Upper lobe of right lung (tissue), 1 donor: ENCODE measurements at places on chromosomes 7 and 10. TPM values are rescaled to one million over a fixed set of nuclear protein-coding genes. Genes with fewer than 3 reads are reported as not detected.

Gene PAPSS2
- 210 TPM for total RNA-seq

Gene WNT8B
- total RNA-seq: not detected

Gene MAT1A
- total RNA-seq: 0.69 TPM

DNA sequence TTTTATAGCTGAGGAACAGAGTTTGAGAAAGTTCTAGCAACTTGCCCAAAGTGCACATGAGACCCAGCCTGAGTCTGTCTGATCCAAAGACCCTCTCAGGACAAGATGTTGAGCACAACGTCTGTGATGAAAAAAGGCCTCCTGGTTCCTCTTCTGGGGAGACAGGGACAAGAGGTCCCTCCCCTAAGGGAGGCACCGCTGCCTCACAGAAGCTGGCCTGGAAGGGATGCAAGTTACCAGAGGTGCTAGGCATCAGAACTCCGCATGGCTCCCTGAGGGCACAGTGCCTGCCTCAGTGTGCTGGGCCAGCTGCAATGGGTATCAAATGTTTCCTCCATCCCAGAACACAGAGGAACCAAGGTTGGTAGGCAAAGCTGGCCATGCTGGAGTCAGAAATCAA, 302.4 kb downstream of the GRID1 start:
- no peak for DNase-seq
- no peaks in the 10 kb centered on the region for H3K4me1 ChIP-seq
- H3K27ac ChIP-seq: no peak overlapping the region
- H3K36me3 ChIP-seq: no peaks in the 10 kb centered on the region
- no peak overlapping the region for H3K4me3 ChIP-seq

- H3K4me3 ChIP-seq: no peak overlapping the region
- no peaks in the 10 kb centered on the region for H3K27me3 ChIP-seq
- H3K36me3 ChIP-seq: no peaks in the 10 kb centered on the region
- no peak overlapping the region for H3K27ac ChIP-seq
- H3K4me1 ChIP-seq: no peaks in the 10 kb centered on the region
- no peak for DNase-seq
Measured at GRCh38 chr7:3520206-3520605, 219.2 kb downstream of the SDK1 start.

GRCh38 chr10:5563991-5564536, 39.3 kb downstream of the CALML3 start:
- no peaks in the 10 kb centered on the region for H3K36me3 ChIP-seq
- H3K4me1 ChIP-seq: no peaks in the 10 kb centered on the region
- no peak overlapping the region for H3K27ac ChIP-seq
- peak; percentile 54 for DNase-seq
- no peak overlapping the region for H3K4me3 ChIP-seq

DNA sequence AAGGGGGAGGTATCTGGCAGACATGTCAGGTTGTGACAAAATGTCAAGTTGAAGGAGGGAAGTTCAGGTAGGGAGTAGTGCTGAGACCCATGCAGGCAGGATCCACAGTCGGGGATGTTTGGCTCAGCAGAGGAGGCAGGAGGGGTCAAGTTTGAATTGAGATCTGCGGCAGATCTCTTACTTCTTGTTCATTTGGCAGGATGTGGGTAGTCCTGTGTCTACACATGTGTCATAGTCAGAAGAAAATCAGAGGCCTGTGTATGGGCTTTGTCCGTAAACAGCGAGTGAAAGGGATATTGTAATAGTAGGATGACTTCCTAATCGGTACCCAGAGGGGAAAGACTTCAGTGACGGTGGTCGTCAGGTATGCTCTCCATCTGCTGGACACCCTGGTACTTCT, 203.8 kb upstream of the MTPN start:
- H3K27ac ChIP-seq: no peak overlapping the region
- no peaks in the 10 kb centered on the region for H3K4me1 ChIP-seq
- H3K4me3 ChIP-seq: no peak overlapping the region
- H3K36me3 ChIP-seq: no peaks in the 10 kb centered on the region
- no peaks in the 10 kb centered on the region for H3K27me3 ChIP-seq

Gene CHN2
- 14.4 TPM for total RNA-seq

DNA sequence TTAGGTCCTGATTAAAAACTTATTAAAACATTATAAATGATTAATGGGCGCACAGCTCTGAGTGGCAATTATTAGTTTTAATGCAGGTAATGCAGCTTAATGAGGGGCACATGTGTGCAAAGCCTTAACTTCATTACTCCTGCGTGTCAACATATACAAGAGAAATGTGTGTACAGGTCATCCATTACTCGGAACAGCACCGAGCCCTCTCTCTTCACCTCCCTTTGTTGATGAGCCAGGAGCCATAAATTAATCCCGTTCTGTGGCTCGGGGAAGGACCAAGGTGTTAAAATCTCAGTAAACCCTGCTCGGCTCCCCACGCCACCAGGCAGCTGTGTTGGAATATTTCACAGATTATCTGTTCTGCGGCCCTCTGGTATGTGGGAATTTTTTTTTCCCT, 77.8 kb downstream of the EBF3 start:
- no peak overlapping the region for H3K4me3 ChIP-seq
- H3K36me3 ChIP-seq: no peaks in the 10 kb centered on the region
- H3K27me3 ChIP-seq: peaks cover 17% of the 10 kb centered on the region

DNA sequence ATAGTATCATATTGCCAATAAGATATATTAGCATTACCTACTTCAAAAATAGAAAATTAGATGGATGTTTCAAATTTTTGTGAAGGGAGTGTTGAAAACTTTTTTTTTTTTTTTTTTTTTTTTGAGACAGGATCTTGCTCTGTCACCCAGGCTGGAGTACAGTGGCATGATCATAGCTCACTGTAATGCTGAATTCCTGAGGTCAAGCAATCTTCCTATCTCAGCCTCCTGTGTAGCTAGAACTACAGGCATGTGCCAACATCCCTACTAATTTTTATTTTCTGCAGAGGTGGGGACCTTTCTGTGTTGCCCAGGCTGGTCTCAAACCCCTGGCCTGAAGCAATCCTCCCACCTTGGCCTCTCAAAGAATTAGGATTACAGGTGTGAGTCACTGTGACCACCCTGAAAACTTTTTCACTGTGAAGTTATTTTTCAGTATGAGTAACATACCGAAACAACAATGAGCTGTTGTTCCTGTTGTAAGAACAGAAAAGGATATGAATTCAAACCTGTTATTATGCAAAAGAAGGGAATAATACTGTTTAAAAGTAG, 266.9 kb downstream of the NEBL start:
- no peak overlapping the region for H3K27ac ChIP-seq
- H3K4me1 ChIP-seq: no peaks in the 10 kb centered on the region
- no peak for DNase-seq

Gene FGFR2
- total RNA-seq: 58.7 TPM

GRCh38 chr7:80359029-80359428, 152.8 kb downstream of the GNAT3 start:
- H3K4me3 ChIP-seq: no peak overlapping the region
- H3K27ac ChIP-seq: no peak overlapping the region
- no peak for DNase-seq
- no peaks in the 10 kb centered on the region for H3K27me3 ChIP-seq

- no peaks in the 10 kb centered on the region for H3K36me3 ChIP-seq
- H3K27ac ChIP-seq: no peak overlapping the region
- H3K4me1 ChIP-seq: no peaks in the 10 kb centered on the region
- no peak for DNase-seq
Measured at GRCh38 chr7:36742911-36743775, 18.8 kb upstream of the AOAH start.

Gene DUSP5
- 24.0 TPM for total RNA-seq

DNA sequence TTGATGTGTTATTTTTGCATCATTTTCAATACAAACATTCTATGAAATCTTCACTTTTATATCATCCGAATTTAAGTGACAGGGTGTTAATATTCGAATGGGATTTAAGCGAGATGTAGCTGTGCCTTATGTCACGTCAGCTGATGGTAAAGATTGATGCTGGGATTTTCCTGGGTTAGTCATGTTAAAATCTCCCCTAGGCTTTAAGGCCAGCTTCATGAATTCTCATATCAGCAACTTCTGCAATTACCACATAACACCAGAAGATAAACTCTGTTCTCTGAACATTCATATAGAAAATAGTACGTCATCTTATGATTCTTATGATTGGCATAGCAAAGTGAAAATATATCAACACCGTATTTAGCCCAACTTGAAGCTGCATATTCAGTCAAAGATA, 669.2 kb downstream of the PCDH15 start:
- no peaks in the 10 kb centered on the region for H3K4me1 ChIP-seq
- H3K27ac ChIP-seq: no peak overlapping the region
- no peak for DNase-seq
- H3K36me3 ChIP-seq: no peaks in the 10 kb centered on the region

DNA sequence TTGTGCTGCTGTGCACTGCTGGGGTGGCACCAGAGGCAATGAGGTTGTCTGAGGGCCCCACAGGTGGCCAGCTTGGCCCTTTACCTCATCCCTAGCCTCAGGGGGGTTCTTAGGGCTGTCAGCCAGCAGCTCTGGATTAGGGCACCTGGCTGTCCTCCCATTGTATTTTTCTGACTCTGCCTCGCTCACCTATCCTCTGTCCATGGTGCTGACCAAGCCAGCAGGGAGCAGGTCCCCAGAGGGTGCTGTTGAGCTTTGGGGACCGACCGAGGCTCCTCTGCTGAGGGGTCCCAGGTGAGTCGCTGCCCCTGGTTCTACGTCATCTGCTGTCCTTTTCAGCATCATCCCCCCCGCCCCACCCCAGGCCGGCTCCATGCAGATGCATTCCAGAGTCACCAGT, 32.1 kb upstream of the ZNF735 start:
- no peak overlapping the region for H3K27ac ChIP-seq
- no peak overlapping the region for H3K4me3 ChIP-seq
- no peaks in the 10 kb centered on the region for H3K4me1 ChIP-seq
- DNase-seq: no peak

- no peaks in the 10 kb centered on the region for H3K27me3 ChIP-seq
- H3K36me3 ChIP-seq: no peaks in the 10 kb centered on the region
- no peak overlapping the region for H3K27ac ChIP-seq
Measured at GRCh38 chr7:129362496-129362895, 71.7 kb upstream of the STRIP2 start.

DNA sequence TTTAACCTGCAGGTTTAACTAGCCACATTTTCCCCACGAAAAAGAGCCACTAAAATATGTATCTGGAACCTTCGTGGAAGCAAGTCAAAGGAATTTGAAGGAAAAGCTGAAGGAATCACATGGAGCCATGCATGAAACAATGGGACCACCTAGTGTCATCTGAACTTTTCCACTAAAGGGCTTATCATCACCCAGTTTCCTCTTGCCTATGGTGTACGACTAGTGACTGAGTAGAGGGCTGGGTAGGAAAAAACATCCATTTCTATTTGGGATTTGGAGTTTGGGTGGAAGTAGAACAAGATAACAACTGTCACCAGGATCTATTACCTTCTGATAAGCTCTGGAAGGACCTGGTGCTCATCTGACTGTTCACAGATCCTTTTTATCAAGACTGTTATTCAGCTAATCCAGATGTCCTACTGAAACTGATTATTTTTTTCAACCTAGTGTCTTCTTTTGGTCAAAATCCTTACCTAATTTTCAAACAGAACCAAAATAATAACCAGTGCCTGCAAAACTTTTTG, 153.2 kb upstream of the COL1A2 start:
- H3K27me3 ChIP-seq: no peaks in the 10 kb centered on the region
- H3K4me3 ChIP-seq: no peak overlapping the region
- peaks cover 5% of the 10 kb centered on the region for H3K4me1 ChIP-seq
- H3K36me3 ChIP-seq: no peaks in the 10 kb centered on the region

Gene SCIN
- total RNA-seq: 14.3 TPM

Gene HEPACAM2
- total RNA-seq: not detected

DNA sequence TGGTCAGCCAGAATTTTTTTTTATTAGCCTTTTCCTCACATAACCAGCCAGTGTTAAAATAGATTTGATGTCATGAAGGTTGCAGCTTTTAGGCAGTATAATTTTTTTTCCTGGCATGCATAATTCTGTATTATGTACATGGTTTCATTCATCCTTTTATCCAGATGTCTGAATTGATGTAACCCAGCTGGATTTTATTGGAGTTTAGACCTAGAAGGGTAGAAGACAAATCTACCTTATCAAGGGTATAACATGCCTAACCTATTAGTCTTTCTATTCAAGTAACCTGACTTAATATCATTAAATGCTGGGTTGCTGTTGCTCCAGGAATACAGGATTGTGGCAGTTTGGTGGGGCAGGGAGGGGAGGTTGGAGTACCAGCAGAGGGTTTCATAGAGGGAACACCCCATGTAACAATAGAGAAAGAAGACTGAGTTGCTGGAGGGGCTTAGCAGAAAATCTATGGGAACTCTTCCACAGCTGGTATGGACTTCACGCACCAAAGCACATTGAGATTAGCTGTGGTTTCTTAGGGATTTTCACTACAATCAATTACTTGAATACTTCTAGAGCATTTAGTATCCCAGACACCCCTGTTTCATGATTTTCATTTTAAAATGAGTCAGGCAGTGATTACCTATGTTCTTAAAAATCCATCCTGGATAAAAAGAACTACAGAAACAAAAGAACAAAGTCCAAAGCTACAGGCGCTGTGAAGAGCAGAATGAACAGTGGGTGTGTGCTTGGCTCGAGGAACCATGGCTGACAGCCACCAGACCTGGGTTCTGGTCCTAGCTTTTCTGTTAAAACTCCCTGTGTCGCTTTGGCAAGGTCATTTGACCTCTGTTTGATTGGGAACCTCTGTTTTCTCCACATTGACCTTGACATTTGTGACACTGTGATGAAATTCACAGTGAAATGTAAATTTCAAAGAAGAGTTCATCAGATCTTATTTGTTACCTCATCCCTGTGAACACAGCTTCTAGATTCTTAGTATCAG, 93.5 kb downstream of the CREM start:
- no peak overlapping the region for H3K4me3 ChIP-seq
- H3K36me3 ChIP-seq: no peaks in the 10 kb centered on the region
- DNase-seq: no peak

GRCh38 chr7:138649506-138649905, 51.7 kb downstream of the SVOPL start:
- DNase-seq: no peak
- no peaks in the 10 kb centered on the region for H3K36me3 ChIP-seq
- no peaks in the 10 kb centered on the region for H3K4me1 ChIP-seq
- H3K27me3 ChIP-seq: no peaks in the 10 kb centered on the region
- H3K27ac ChIP-seq: no peak overlapping the region
- no peak overlapping the region for H3K4me3 ChIP-seq

GRCh38 chr10:103643381-103643780, 149.9 kb downstream of the NEURL1 start:
- no peaks in the 10 kb centered on the region for H3K27me3 ChIP-seq
- H3K4me3 ChIP-seq: no peak overlapping the region
- H3K36me3 ChIP-seq: peaks cover 9% of the 10 kb centered on the region
- no peak for DNase-seq
- no peak overlapping the region for H3K27ac ChIP-seq

Gene SPDYE2
- total RNA-seq: not detected

DNA sequence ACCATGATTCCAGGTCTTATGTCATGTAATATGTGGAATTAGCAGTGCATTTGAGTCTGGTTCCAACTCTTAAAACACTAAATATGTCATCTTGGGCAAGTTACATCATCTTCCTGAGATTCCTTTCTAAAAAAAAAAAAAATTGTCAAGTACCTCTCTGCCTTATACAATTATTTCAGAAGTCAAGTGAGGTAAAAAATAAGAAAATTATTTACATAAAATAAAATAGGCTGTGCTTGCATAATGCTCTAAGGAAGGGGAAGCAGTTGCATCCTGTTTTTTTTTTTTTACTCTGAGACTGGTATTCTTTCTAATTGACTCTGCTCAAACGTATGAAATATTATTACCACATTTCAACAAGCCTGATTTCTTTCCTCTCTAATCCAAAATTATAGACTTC, 55.1 kb upstream of the SEMA3A start:
- no peak for DNase-seq
- H3K27me3 ChIP-seq: no peaks in the 10 kb centered on the region
- H3K36me3 ChIP-seq: no peaks in the 10 kb centered on the region
- peaks cover 8% of the 10 kb centered on the region for H3K4me1 ChIP-seq
- H3K4me3 ChIP-seq: no peak overlapping the region
- H3K27ac ChIP-seq: no peak overlapping the region
